Heart left ventricle (tissue), 16 donors: ENCODE measurements at places on chromosomes 7 and 10. TPM values are rescaled to one million over a fixed set of nuclear protein-coding genes. Genes with fewer than 3 reads are reported as not detected.

- no peak for DNase-seq
These were observed 189.6 kb downstream of the ADAM12 start for GRCh38 chr10:126198681-126199080.

Gene BLOC1S2
- total RNA-seq = 14.6 TPM

- no peak for DNase-seq
These were observed 31.3 kb downstream of the MKX start for GRCh38 chr10:27714349-27714748.

DNA sequence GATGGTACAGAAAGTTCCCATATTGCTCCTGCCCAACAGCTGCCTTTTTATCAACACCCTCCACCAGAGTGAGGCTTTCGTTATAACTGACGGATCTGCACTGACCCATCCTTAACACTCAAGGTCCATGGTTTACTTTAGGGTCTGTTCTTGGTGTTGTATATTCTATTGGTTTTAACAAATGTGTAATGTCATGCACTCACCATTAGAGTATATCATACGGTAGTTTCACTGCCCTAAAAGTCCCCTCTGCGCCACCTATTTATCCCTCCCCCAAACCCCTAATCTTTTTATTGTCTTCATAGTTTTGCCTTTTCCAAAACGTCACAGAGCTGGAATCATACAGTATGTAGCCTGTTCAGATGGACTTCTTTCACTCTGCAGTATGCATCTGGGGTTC is 102.8 kb upstream of the TNS3 start:
- no peak for DNase-seq

GRCh38 chr7:157009170-157009777 is 1.2 kb downstream of the MNX1 start:
- no peak for DNase-seq

DNA sequence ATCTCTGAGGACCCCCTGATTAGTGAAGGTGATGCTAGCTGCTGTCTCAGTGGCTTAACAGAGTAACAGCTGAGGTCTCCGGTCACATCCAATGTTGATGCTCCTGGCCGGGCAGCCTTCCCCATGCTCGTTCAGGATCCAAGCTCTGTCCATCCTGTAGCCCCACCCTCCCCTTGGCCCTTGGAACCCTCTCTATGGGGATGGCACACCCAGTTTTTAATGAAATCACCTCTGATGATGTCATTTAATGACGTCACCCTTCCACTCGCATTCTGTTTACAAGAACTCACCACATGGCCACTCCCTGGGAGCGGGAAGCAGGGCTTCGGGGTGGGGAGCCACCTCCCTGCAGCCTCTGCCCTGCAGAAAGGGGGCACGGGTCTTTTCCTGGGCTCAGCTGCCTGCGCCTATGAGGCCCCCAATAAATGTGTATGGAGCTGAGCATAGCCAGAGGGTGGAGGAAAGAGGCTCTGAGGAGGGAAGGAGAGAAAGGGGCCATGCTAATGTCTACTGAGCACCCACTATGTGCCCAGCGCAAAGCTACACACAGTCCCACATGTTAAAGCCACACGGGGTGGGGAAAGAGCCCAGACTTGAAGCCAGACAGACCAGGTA is 95.5 kb downstream of the OAT start:
- no peak for DNase-seq

DNA sequence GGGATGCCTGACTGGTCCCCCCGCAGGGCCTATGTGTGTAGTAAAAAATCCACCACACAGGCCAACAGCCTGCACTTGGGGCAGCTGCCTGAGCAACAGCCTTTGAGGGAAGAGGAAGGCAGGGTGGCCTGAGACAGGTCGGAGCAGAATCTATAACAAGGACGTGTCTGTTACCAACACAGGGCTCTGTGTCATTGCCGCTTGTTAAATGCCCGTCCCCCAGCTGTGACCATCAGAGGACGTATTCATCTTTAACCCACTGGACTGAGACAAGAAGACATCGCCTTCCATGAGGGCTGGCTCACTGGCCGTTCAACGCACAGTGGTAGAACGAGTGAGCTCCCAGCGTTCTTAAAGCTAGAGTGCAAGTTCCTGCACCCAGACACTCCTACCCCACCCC is 7.8 kb downstream of the PDIA4 start:
- no peak for DNase-seq

GRCh38 chr10:80318742-80319141 is 29.3 kb upstream of the MAT1A start:
- no peak for DNase-seq

Gene PDZD7
- 0.19 TPM for total RNA-seq

DNA sequence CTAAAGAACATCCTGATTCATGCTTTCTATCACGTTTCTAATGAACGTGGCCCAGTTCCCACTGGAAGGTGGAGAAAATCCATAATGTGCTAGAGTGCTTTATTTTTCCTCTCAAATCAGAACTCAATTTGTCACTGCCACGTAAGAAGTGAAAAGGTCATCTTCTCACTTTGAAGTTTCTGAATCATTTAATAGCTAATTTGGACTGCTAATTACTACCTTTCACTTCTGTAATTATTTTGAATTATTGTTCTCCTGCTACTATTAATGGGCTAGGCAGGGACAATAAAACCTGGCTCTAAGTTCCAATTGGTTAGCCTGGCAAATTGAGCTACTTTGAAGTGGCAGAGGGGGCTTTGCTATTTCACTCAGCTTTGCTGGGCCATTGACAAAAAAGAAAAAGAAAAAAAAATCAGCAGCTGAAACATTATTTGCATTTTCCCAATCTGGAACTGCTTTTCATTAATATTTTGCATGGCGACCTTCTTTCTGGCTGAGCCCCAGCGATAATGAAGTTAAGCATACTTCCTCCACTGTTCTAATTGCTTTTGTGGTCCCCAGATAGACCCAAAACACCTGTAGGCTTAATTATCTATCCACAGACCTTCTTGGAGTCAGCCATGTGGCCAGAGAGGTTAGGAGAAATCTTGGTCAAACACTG is 264.2 kb downstream of the SEC23IP start:
- DNase-seq = no peak

DNA sequence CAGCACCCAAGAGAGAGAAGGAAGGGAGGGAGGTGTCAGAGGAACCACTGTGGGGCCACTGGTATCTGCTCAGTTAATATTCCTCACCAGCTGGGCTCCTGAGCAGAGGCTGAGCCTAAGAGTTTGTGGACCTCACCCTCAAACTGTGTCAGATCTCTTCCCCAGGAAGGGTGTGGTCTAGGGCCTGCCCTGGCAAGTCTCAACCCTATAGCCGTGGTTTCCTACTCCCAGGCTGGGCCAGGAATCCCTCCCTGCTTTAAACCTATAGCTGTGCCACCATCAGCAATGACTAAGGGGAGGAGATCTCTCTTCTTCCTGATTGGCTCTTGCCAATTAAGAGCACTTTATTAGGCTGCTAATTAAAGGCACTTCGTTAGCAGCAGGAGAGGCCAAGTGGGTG is 29.9 kb downstream of the POLL start:
- DNase-seq = no peak

GRCh38 chr10:128971374-128972035 is 495.5 kb upstream of the MGMT start:
- no peak for DNase-seq

DNA sequence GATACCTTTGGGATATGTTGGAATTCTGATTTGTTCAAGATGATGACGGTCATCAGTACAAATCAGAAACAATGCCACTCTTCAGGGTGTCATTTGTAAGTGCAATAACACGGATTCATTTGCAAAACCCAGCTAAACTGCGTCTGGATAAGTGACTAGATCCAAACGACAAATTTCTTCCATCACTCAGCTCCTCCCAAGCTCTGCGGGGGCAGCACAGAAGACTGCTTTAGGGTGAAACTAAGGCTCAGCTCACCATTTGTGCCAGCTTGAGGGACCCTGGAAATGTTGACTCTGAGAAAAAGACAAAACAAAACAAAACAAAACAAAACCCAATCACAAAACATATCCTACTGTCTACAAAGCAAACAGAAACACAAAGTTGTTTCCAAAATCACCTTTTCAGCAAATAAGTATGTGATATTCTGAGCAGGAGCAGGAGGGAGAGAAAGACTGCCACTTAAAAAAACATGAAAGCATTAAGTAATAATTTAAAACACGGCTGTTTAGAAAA is 8.0 kb downstream of the EVX1 start:
- no peak for DNase-seq

DNA sequence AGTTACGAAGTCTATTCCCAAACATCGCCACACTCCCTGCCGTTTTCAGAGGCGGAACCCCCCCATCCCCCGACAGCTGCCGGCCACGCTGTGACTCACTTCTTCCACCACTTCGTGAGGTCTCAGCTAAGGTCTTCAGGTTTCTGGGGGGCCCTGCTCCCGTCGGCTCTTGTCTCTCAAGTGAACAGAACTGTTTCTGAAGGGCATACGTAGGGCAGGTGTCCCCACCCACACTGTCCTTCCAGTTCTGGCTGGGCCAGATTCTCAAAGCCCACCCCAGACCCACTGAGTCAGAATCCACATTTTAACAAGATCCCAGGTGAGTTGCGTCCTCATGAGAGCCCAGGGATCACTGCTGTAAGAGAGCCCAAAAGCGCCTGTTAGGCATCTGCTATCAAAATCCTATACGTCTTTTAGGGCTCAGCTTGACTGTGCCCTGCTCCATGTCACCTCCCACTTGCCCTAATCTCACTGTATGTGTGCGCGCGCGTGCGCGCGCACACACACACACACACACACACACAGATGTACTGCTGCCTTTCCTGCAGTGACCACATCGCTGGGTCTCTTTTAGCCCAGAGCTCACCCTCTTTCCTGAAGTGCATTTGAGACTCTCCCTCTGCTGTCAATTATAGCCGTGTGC is 78.8 kb downstream of the PROSER2 start:
- DNase-seq = no peak

GRCh38 chr10:62692085-62692484 is 112.4 kb upstream of the ADO start:
- no peak for DNase-seq

Gene GNGT1
- not detected for total RNA-seq

DNA sequence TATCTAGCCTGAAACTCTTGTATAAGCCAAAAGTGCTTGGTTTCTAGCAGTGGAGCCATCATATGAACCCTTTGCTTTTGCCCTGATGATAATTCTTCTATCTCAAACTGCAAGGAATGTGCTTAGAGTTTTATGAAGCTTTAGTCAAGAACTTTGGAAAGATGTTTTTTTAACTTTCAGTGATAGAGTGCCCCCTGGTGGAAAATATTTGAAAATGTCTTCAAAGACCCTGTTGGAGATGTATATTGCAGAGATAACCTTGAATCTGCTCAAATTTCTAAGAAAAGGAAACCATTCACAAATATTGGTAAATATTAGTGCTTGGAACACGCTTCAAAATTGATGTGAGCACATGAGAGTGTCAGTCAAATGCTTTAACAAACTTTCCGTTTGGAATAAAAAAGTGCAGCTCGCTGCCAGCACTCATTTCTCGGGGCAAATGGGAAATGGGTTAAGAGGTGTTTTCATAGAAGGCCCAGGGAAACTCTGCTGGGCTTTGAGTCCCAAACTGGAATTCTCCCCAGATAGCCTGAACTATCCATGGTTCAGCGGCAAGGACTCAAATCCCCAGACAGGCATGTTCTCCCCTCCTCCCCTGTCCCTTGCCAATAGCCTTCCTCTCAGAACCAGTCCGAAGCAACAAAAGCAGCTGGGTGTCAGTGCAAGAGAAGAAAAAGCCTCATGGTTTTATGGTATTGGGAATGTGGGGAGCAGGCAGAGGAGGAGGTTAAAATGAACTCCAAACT is 129.3 kb downstream of the MYOF start:
- no peak for DNase-seq
